ENCODE measurements at places on chromosomes 5 and 9.

GRCh38 chr9:77985996-77986395 lies 45.6 kb downstream of the GNAQ start:
- DNase-seq = no peak

GRCh38 chr5:126492939-126493338 lies 69.7 kb downstream of the GRAMD2B start:
- no peak for DNase-seq

DNA sequence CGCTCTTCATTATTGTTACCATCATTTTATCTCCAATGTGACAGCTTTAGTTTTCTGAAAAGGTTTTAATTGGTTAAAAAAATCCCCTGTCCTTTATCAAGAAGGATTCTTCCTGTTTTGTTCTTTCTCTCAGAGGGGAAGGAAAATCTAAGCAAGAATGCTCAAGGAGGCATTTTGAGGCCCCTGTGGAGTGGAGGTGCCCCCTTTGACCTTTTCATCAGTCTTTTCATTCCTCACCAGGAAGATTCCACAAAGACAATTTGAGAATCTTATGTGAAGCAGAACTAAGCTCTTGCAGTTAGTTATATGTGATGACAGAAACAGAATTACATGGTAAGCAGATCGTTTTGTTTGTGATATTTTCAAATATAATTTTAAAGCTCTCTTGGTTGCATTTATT lies 489.6 kb downstream of the MAN2A1 start:
- DNase-seq = no peak

GRCh38 chr9:98724810-98725530 lies 16.2 kb upstream of the GABBR2 start:
- DNase-seq = no peak

DNA sequence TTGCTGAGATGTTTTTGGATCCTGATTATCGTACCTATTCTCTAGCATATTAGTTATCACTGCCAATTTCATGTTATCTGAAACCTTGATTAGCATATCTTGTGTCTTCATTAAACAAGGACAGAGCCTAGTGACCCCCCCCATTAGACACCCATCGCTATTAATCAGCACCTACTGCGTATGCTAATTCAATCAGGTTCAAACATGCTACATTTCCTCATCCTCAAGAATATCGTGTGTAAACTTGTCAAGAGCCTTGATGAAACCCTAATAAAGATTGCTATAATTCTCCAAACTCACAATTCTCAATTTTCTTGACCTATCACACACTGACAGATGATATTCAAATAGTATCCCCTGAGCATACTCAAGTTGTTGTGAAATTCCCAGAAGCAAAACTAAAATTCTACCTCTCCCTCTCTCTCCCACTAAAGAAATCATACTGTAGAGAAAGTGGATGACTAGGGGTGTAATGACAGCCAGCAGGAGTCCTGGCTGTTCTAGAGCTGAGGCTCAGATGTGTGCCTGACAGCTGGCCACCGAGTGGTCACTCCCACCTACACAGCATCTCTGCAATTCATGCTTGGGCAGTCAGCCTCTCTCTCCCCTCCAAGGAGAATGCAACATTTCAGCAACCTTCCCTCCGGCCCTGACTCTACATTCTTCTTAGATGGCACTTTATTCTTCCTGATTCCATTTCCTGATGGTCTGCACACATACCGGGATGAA lies 9.2 kb upstream of the ZNF354A start:
- no peak for DNase-seq

DNA sequence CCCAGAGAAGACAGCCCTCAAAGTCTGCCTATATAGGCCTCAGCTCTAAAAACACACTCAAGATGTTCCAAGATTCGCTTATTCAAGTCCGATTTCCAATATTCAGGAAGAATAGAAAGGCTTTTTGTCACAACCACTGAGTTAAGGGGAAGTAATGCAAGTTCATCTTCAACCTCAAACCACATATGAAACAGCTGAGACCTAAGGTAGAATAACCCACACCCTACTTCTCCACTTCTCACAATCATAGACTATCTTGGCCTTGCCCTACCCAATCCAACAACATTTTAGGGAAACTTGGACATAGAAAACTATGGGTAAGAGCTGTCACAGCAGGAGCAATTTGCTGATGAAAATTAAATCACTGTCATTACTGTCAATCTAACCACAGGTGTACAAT lies 152.0 kb upstream of the LRRTM2 start:
- no peak for DNase-seq

DNA sequence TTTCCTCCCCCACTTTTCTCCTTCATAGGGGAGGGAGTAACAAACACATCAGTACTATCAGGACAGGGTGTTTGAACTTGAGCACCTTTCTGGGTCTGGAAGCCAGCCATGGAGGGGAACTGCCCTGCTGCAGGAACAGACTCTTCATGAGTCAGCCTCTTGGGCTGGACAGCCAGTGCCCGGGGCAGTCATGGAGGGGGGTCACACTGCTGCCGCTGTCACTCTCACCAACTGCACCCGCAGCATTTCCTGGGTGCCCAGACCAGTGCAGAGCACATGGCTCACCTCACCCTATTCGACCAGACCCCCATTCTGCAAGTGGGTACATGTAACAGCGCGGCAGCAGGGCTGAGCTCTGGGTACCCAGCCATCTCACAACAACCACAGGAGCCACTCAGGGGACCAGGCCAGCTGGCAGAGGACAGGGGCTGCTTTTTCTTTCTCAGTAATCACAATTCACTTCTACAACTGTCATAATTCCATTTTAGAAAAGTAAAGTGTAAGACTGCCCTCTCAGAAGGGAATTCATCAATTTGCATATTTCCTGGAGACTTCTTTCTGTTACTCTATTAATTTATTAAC lies 118.4 kb downstream of the CTNND2 start:
- peak; percentile 14 for DNase-seq

DNA sequence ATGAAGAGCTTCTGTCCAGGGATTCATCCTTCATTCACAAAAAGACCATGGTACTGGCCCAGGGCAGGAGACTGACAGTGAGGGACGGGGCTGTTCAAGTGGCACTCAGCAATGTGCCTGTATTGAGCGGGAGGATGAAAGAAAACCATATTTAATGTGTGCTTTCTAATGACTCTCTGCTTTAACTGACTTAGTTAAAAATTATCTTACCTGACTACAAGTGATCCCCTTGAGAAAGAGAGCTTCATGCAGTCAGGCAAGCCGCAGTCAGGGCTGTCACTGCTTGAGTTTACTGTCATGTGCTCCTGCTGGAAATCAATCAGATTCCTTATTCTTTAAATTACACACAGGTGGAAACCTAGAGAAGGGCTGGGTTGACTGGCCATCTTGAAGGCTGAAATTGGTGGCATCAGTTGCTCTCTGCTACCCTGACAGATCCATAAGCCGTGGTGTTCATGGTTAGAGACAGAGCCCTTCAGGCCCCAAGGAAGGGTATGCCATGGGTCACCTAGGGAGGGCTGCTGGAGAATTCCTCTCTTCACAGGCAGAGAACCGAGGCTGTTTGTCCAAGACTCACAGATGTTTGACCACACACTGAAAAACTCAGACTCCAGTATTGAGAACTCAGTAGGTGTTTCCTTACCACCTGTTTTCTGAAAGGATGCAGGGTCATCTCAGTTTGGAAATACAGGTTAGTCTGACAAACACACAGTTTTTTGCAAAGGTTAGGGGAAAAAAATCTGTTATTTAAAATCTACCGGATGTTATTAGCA lies 70.9 kb downstream of the TRIO start:
- DNase-seq = no peak

DNA sequence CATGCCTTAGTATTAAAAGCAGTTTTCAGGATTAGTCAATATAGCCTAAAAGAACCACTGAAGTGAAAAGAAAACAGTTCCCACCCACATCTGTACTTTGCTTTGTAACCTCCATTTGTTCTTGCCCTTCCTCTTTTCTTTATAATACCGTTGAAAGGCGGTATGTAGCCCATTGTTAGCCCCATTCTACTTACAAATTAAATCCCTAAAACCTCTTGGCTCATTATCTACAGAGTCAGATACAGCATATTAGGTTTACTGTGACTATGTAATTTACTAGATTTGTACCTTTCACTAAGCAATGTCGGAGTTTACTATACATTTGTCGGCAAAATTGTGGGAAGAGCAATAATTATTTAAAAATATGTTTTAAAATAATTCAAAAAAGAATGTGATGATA lies 17.3 kb downstream of the ALDH1A1 start:
- no peak for DNase-seq

DNA sequence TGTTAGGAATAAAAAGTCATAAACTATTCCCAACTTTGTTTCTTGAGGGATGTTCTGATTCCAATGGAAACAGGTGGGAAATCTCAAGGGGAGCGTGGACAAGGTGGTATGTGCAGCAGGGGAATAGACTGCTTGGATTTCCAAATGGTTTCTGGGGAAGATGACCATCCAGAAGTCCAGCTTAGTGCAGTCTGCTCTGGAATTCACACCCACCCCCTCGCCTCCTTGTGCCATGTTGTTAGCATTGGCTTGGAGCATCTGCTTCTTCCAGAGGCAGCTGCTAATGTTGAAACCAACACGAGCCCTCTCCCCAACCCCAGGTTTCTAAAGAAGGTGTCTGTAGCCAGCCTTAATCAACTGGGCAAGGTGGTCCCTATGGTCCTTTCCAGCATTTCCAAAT lies 90.9 kb downstream of the PDE6A start:
- no peak for DNase-seq

DNA sequence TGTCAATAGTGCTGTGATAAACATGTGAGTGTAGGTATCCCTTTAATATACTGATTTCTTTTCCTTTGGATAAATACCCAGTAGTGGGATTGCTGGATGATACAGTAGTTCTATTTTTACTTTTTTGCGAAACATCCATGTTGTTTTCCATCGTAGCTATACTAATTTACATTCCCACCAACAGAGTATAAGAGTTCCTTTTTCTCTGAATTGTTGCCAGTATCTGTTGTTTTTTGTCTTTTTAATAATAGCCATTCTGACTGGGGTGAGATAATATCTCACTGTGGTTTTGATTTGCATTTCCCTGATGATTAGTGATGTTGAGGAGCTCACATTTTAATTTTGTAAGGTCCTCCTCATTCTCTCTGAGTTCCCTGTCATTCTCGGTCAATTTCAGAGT lies 71.1 kb upstream of the NFIL3 start:
- DNase-seq = no peak

- DNase-seq = no peak
Measured at GRCh38 chr5:147431586-147431985, 78.3 kb downstream of the DPYSL3 start.

- peak; percentile 20 for DNase-seq
Measured at GRCh38 chr5:113202746-113203716, 226.4 kb downstream of the DCP2 start.

GRCh38 chr5:98679963-98680362 lies 93.5 kb upstream of the RGMB start:
- no peak for DNase-seq

DNA sequence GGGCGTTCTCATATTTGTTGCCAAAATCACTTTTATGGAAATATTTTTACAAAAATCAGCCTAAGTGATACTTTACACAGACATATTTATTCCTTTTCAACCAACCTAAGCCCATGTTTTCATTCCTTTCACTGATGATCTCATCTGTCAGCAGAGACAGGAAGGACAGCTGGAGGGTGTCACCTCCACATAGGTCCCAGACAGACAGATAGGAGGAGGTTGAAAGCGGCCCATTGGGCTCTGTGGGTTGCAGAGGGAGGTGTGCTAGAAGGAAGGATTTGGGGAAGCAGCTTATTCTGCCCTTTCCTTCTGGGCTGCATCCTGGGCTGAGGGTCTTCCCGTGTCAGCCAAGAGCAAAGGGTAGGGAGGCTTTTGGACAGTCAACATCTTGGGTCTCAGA lies 26.0 kb upstream of the SEMA4D start:
- no peak for DNase-seq

DNA sequence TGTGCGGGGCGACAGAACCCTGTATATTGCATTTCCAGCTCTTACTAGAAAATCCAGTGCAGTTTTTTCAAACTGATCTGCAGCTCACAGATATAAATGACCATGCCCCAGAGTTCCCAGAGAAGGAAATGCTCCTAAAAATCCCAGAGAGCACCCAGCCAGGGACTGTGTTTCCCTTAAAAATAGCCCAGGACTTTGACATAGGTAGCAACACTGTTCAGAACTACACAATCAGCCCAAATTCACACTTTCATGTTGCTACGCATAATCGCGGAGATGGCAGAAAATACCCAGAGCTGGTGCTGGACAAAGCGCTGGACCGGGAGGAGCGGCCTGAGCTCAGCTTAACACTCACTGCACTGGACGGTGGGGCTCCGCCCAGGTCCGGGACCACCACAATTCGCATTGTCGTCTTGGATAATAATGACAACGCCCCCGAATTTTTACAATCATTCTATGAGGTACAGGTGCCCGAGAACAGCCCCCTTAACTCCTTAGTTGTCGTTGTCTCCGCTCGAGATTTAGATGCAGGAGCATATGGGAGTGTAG lies 786 bp downstream of the PCDHB5 start:
- DNase-seq = no peak

DNA sequence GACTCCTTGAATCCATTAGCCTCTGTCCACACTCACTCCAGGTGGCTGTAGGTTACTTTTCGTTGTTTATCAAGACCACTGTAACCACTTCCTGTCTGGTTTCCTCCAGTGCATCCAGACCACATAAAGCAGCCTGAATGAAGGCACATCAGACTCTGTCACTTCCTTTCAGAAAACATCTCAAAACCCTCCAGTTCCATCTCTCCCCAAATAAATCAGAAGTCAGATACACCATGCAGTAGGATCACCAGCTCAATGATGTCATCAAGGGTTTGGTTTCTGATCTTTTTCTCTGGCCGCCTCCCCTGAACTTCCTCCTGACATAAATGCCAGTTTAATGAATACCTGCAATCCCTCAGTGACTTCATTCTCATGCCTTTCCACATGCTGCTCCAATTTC lies 161.2 kb downstream of the ZNF462 start:
- DNase-seq = no peak

DNA sequence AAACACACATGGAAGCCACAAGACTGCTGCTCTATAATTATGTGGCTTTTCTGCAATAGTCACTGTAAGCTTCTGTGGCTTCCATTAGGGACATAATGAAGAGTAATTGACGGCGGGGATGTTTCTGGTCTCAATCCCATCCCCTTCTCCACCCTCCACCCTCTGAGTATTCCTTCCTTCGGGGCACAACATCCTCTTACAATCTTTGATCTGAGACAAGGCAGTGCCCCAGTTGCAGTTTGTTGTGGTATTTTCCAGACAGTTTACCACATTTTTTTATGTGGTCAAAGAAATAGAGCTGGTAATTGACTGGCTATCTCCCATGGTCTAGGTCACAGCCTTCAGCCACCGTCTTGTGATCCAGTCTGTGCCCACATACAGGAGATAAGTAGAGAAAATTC lies 277.7 kb downstream of the NR2F1-AS1 start:
- DNase-seq = no peak

DNA sequence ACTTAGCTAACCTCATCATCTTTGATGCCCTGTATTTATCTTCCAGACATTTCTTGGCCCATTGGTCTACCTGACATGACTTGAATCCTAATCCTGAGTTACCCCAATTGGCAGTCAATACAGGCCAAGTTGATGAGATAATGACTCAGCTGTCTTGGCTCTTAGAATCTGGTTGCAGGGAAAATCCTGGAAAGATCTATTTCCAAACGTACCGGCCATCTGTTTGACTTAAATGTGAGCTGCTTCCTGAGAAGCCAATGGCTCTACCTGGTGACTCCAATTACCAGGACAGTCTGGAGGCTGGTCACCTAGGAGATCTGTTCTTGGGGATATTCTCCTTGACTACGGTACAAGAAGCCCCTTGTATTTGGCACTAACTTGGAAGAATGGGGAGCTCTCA lies 475.2 kb upstream of the BRINP1 start:
- DNase-seq = no peak

GRCh38 chr5:91419136-91419535 lies 36.0 kb upstream of the ARRDC3 start:
- DNase-seq = no peak

Data from amygdala (tissue), 56 donors.